CD8-positive, alpha-beta memory T cell (primary cell): ENCODE measurements at places on chromosomes 16 and 17. TPM values are rescaled to one million over a fixed set of nuclear protein-coding genes. Genes with fewer than 3 reads are reported as not detected.

MC1R gene
- 2.6 TPM for total RNA-seq

DNA sequence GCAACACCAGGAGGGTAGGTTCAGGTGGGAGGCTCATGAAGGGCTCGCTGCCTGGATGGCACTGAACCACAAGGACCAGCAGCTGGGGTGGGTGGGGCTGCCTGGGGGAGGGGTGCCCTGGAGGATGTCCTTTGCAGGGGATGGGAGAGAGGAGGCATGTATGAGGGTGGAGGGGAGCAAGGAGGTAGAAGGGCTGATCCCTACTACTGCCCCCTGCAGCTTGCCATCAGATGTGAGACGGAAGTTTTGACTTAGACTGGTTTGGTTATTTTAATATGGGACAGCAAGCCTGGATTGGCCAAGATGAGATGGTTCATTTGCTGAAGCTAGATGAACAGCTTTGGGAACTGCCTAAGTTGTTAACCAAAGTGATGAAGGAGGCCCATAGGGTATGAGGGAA lies 115.9 kb downstream of the SEC14L1 start:
- DNase-seq = no peak
- no peak overlapping the region for H3K4me3 ChIP-seq
- H3K4me1 ChIP-seq = no peaks in the 10 kb centered on the region
- no peak overlapping the region for H3K27ac ChIP-seq

DNA sequence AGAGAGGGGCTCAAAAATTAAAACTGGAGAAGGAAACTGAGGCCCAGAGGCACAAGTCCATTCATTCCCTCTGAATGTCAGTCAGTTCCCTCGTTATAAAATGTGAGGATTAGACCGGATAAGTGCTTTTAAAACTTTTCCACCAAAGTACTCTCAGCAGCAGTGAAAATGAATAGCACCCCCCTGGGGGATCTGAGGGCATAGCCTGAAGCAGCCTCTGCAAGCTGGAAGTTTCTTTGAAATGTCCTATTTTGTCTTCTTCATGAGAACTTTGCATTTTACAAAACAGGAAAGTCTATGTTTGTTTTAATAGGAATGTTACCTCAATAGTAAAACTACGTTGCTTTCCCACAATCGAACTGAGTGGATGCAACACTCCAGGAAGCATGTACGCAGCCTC lies 273.0 kb downstream of the CEP112 start:
- no peak for DNase-seq
- H3K4me1 ChIP-seq = peaks cover 7% of the 10 kb centered on the region
- no peaks in the 10 kb centered on the region for H3K36me3 ChIP-seq
- no peak overlapping the region for H3K4me3 ChIP-seq
- H3K27ac ChIP-seq = no peak overlapping the region
- H3K27me3 ChIP-seq = no peaks in the 10 kb centered on the region

- peaks cover 21% of the 10 kb centered on the region for H3K4me1 ChIP-seq
- H3K36me3 ChIP-seq = no peaks in the 10 kb centered on the region
- H3K4me3 ChIP-seq = no peak overlapping the region
- H3K27ac ChIP-seq = no peak overlapping the region
Observed at GRCh38 chr17:17088541-17089525, 46.6 kb downstream of the MPRIP start.

DNA sequence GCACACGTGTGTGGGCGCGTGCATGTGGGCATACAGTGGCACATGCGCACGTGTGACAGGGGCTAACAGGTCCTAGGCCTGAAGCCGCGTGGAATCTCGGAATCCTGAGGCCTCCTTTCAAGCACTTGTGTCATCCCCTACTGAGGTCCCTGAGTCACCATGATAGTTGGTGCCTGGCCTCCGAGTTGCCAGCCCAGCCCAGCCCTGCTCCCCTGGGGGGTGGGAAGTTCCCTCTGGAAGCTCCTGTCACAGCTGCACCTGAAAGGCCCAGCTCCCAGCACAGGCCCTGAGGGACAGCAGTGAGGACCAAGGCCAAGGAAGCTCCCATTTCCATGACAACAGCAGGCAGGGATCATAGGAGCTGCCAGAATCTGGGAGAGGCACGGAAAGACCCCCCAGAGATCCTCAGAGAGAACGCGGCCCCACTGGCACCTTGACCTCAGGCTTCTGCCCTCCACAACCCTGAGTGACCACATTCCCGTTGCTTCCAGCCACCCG lies 35.4 kb upstream of the ENPP7 start:
- no peak for DNase-seq
- H3K27me3 ChIP-seq = peaks cover 14% of the 10 kb centered on the region
- no peak overlapping the region for H3K4me3 ChIP-seq
- H3K27ac ChIP-seq = no peak overlapping the region
- no peaks in the 10 kb centered on the region for H3K4me1 ChIP-seq
- H3K36me3 ChIP-seq = no peaks in the 10 kb centered on the region

GRCh38 chr17:70017112-70017511 lies 57.9 kb upstream of the KCNJ16 start:
- H3K27me3 ChIP-seq = no peaks in the 10 kb centered on the region
- H3K36me3 ChIP-seq = no peaks in the 10 kb centered on the region
- no peaks in the 10 kb centered on the region for H3K4me1 ChIP-seq

- H3K36me3 ChIP-seq = peaks cover 22% of the 10 kb centered on the region
- no peaks in the 10 kb centered on the region for H3K27me3 ChIP-seq
- no peak for DNase-seq
- no peaks in the 10 kb centered on the region for H3K4me1 ChIP-seq
- H3K27ac ChIP-seq = no peak overlapping the region
Observed at GRCh38 chr16:1653023-1653422, 25.1 kb upstream of the JPT2 start.

- no peak overlapping the region for H3K27ac ChIP-seq
- no peaks in the 10 kb centered on the region for H3K27me3 ChIP-seq
- DNase-seq = no peak
- no peaks in the 10 kb centered on the region for H3K4me1 ChIP-seq
- no peaks in the 10 kb centered on the region for H3K36me3 ChIP-seq
- no peak overlapping the region for H3K4me3 ChIP-seq
Observed at GRCh38 chr17:59527325-59527917, 38.0 kb upstream of the DHX40 start.

- no peaks in the 10 kb centered on the region for H3K27me3 ChIP-seq
- DNase-seq = no peak
- H3K27ac ChIP-seq = no peak overlapping the region
- no peak overlapping the region for H3K4me3 ChIP-seq
- H3K4me1 ChIP-seq = no peaks in the 10 kb centered on the region
- no peaks in the 10 kb centered on the region for H3K36me3 ChIP-seq
Observed at GRCh38 chr17:13562271-13562800, 39.4 kb downstream of the HS3ST3A1 start.
